ENCODE measurements at places on chromosomes 4 and X.

- no peak for DNase-seq
Measured at GRCh38 chr4:146342600-146343192, 128.4 kb downstream of the REELD1 start.

GRCh38 chrX:6184900-6185515 lies 43.7 kb downstream of the NLGN4X start:
- DNase-seq: no peak

- peak; percentile 14 for DNase-seq
Measured at GRCh38 chr4:184506527-184507121, 32.3 kb upstream of the IRF2 start.

DNA sequence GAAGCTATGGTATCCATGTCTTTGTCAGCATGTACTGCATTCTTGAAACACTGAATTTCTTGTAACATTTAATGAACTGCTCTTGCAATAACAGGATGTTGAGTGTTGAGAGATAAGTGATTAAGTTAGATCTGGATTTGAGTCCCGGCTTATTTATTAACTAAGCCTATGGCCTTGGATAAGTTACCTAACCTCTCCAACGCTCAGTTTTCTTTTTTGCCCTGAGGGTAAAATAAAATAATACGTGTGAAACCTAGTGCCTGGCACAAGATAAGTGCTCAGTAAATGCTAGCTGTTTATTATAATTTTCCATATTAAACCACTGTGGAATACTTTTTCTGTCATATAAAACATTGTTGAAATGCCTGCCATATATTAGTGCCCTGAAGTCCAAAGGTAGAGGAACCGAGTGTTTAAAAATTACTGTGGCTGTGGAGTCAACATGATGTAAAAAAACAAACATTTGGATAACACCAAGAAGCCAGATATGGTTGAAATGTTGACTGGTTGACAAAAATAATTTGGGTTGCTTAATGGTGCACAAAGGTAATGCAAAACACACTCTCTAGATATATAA lies 58.6 kb upstream of the ALB start:
- no peak for DNase-seq

- DNase-seq: no peak
Measured at GRCh38 chr4:75002381-75002780, 69.5 kb downstream of the PARM1 start.

- DNase-seq: no peak
Measured at GRCh38 chr4:15706646-15707362, 3.9 kb downstream of the BST1 start.

- DNase-seq: no peak
Measured at GRCh38 chr4:61922766-61923165, 722.6 kb downstream of the ADGRL3 start.

DNA sequence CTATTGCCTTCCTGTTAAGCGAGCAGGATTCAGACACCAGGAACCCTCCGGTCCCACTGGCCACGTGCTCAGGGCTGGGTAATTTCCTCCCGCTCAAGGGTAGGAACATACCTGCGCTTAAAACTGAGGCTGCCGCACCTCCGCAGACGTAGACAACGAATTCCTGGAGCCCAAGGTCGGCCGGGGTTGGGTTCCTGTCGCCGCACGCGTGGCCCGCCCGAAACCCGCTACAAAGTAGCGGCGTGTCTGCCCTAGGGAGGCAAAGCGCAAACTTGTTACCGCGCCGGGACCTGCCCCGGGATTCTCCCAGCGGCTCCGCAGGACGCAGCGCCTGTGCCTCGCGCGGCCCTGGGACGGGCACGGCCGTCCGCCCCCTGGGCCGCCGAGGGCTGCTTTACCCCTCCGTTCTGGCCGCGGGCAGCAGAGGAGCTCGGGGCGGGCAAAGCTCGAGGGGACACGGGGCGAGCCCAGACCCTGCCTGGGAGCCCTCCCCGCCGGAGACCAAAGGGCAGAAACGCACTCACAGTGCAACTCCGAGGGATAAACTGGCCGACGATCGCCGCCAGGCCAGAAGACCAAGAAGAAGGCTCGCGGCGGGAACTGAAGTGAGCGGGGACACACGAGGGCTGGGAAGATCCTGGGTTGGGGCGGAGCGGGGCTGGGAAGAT lies at the start of gene ERVMER34-1:
Gene ERVMER34-1, minus strand, starts transcription at position 607 of the 668 bp plus-strand sequence. CDS start 5,905 bp downstream, outside the sequence.
- DNase-seq: no peak

- no peak for DNase-seq
Measured at GRCh38 chrX:86021652-86022289, 25.6 kb downstream of the CHM start.

GRCh38 chr4:78939667-78940008 lies 400 bp upstream of the PAQR3 start:
- no peak for DNase-seq

- DNase-seq: no peak
Measured at GRCh38 chr4:24645765-24646550, 61.6 kb upstream of the DHX15 start.

GRCh38 chr4:27684610-27685011 lies 824.0 kb downstream of the STIM2 start:
- DNase-seq: peak; percentile 11

DNA sequence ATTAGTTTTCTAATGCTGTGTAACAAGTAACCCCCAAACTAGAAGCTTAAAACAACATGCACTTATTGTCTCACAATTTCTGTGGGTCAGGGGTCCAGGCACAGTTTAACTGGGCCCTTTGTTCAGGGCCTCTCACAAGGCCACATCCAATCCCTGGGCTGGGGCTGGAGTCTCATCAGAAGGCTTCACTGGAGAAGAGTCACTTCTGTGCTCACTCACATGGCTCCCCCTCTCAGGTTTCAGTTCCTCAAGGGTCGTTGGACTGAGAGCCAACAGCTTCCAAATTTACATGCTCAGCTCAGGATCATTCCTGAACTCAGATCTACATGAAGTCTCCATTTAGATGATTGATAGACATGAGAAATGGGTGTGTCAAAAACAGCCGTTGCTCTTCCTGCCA lies 77.1 kb downstream of the EVC start:
- no peak for DNase-seq

GRCh38 chrX:155880586-155881157 lies 473 bp upstream of the VAMP7 start:
- no peak for DNase-seq

GRCh38 chr4:189088780-189089179 lies 851.9 kb upstream of the FRG1 start:
- no peak for DNase-seq

GRCh38 chr4:158530898-158531297 lies 9.2 kb downstream of the RXFP1 start:
- DNase-seq: no peak

DNA sequence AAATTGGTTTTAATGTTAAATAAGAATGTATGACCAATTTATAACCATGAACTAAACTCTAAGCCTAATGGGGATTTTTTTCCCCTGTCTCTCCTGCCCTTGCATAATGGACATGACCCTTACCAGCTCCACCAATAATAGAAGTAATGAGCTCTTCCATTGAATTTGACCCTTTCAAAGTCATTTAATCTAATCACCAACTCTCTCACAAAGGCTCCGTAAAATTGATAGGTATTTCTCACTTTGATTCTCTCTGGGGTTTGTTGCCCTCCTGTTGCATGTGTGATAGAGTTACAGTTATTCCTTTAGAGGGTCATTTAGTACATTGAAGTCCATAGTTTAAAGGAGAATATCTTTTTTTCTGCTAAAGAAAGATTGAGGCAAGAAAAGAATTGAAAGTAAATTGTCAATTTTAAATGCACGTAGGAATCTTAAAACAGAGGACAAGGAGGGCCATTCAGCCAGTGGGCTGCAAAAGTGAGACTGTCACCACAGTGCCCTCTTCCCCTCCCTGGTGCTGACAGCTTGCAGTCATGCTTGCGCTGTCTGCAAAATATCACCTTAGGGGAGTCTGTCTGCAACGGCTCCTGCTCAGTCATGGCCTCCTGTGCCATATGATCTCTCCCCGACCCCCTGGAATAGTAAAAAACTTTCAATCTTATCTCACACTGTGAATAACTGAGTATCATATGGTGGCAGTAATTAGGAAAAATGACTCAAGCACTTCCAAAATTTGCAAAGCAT lies 307.5 kb upstream of the GNPDA2 start:
- DNase-seq: no peak

DNA sequence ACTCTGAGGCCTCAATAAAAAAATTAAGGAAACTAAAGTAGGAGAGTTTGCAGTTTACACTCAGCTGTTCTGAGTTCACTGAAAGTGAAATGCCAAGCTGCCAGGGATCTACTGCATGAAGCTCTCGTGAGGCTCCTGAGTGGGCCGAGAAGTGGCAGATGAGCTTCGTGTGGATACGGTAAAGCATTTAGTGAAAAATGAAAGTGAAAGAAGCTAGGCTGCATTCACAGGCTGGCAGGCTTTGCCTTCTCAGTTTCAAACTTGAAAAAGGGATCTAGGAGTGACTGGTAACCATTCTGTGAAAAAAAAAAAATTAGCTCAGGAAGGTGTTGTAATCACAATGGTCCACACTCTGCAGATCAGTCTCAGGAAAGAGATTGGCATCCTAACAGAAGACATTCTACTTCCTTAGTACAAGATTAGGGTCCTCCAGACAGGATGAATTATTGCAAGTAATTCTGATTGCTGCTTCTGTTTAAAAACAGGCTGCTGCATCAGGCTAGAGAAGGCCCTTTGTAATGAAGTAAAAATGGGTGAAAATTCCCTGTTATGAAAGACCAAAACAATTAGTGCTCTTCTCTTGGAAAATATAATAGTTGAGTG lies 679.9 kb downstream of the RPA4 start:
- DNase-seq: peak; percentile 2

DNA sequence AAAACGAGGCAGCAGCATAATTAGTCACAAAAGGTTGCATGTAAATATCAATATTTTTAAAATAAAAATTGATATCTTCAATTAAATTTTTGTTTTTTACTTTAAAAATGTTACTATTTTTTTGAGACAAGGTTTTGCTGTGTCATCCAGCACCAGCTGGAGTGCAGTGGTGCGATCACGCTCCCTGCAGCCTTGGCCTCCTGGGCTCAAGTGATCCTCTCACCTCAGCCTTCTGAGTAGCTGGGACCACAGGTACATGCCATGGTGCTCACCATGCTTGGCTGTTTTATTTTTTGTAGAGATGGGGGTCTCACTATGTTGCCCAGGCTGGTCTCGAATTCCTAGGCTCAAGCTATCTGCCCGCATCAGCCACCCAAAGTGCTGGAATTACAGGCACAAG lies 96.8 kb upstream of the FRAS1 start:
- no peak for DNase-seq

DNA sequence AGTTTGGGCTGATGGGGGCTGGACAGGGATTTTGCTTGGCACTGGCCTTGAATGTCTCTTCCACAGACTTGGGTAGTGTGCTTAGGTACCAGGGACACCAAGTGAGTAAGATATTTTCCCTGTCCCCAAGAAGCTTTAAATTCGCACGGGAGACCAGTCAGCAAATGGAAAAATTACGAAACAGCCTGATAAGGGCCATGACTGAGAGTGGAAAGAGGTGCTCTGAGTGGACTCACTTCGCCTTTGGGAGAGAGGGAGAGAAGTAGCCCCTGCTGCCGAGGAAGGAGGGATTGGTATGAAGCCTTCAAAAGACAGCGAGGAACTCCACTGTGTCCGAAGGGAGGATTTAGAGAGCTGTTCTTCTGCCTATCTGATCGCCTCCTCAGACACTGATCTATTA lies 2.6 kb downstream of the LSM6 start:
- DNase-seq: no peak

DNA sequence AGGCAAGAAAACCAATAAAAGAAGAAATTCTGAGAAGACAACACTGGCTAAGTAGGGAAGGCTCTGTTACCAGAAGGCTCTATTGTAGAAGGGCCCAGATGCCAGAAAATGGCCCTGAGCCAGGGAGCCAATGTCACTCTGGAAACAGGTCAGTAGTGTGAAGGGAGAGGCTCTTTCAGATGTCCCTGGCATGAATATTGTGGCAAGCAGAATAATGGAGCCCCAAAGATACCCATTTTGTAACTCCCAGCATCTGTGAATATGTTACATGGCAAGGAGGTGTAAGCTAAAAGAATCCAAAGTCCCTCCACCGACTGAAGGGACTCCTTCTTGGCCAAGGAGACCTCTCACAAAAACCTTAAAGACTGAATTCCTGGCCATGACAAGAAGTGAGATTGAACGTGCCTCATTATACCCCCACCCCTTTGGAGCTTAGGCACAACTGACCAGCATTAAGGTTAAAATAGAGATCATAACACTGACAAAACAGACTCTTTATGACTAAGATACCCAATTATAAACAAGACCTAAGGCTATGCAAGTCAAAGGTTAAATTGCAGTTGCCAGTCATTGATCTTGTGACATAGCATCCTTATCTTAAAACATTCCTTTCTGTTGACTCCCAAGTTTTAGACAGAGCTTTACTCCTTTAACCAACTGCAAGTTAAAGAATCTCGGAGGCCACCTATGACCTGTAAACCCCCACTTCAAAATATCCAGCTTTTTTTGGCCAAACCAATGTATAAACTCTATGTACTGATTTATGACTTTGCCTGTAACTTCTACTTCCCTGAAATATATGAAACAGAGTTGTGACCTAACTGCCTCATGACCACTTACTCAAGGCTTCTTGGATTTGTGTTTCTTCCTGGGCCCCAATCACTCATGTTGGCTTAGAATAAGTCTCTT lies 42.2 kb upstream of the SMIM10 start:
- no peak for DNase-seq

- DNase-seq: no peak
Measured at GRCh38 chr4:132670557-132670956, 478.5 kb upstream of the PCDH10 start.

DNA sequence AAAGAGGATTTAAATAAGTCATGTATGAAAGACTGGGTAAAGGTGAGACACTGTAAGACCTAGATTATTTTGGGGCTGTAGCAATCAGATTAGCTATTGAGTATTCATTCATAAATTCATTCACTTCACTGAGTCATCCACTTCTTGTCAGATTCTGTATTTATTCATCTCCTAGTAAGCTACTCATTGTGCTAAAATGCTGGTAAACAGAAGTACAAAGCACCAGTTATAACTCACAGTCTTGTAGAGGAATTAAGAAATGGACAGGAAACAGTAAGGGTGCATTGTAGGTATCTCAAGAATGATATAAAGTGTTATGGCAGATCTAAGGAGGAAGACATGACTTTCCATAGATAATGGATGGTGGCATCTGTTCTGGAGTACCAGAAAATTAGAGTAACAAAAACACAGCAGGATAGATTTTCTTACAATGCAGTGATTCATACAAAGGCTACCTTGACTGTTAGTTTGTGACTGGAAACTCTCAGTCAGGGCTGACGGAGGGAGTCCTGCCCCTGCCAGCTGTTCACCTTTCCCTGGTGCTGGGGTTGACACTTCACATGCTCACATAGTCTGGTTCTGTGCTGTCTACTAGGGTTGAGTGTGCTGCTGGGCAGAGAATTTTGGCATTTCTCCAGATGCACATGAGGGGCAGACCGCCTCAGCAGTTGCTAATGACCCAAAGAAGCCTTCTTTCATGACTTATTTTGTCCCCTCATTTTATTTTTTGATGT lies 26.5 kb upstream of the HAND2 start:
- DNase-seq: no peak

- no peak for DNase-seq
Measured at GRCh38 chrX:136616987-136617685, 30.8 kb upstream of the CD40LG start.

DNA sequence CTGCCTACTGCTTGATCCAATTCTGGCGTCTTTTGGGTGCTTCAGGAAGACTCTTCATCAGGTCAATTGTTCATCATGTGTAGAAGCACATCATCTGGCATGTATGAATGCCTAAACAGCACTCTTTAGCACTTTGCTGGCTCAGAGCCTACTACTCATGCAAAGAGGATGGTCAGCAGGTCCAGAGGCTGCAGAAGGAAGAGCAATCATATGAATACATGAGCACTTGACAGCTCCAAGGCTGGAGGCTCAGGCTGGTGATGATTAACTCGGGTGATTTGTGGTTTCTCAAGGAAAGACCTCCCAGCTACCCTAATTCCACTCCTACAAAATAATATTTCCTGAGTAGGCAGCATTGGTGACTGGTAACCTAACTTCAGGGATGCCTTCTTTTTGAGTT lies 103.8 kb upstream of the CXCL13 start:
- no peak for DNase-seq

All from amygdala (tissue), 56 donors.